ENCODE measurements at places on chromosomes 4 and X.

DNA sequence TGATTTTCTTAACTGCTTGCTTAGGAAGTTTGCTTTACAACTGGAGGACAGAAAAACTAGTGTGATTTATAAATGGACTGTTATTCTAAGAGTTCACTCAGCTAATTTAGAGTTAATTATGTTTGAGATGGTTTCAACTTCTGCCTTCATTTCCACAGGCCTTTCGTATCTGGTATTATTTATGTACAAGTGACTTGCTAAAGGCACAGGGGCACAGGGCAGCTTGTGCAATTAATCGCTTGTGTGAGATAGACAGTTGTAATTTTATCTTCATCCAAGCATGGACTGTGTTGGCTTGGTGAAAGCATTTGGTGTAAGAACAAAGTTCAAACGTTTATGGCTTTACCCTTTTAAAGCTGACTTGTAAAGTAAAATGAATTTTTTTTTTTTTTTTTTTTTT, 38.3 kb downstream of the GPAT3 start:
- DNase-seq: no peak

GRCh38 chrX:21438792-21439191, 64.6 kb downstream of the CNKSR2 start:
- no peak for DNase-seq

GRCh38 chr4:178314287-178314686, 872.0 kb upstream of the AGA start:
- DNase-seq: no peak

DNA sequence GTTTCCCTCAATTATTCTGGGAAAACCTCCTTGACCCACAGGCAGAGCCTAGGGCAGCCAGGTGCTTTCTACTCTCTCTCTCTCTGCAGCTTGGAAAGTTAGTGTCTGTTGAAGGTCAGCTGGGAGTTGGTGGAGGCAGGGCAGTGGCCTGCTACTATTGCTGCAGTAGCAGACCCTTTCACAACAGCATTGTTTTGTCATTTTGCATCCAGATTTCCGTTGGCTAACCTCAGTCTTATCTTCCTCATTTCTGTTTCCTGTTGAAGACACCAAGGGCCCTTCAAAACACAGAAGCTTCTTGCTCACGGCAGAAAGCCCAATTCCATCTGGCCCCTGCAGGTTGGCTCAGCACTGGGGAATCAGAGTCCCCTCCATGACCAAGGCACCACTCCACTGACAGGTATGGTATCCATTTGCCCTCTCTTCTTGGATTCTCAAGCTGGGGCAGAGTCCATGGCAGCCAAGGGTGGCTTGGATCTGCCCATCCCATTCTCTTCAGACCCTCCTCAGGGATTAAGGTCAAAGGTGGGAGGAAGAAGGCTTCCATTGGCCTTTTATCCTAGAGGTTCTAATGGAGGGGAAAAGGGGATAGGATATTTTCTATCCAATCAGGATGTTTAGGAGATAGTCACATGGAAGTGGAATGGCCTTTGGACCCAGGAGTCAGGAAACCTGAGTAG, 24.6 kb downstream of the VSIG4 start:
- no peak for DNase-seq

DNA sequence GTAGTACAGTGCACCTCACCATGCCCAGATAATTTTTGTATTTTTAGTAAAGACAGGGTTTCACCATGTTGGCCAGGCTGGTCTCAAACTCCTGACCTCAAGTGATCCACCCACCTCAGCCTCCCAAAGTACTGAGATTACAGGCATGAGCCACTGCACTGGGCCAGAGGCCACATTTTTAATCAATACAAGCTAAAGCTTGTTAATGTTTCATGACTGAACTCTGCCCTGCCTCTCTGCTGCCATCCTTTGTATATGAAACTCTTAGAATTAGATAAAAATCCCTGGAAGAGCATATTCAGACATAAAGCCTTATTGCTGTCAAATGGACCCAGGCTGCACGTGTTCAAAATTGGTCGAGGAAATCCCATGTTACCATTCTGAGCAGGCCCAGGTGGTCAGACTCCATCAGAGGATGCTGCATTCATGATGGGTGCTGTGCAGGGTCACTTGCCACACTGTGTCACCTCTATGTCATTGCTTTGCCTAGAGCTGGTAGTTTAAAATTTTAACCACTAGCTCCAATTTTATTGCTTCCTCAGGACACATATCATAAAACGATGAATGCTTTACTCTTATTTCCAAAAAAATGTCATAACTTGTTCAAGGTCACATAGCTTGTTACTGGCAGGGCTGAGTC, 45.2 kb downstream of the LNX1 start:
- no peak for DNase-seq

DNA sequence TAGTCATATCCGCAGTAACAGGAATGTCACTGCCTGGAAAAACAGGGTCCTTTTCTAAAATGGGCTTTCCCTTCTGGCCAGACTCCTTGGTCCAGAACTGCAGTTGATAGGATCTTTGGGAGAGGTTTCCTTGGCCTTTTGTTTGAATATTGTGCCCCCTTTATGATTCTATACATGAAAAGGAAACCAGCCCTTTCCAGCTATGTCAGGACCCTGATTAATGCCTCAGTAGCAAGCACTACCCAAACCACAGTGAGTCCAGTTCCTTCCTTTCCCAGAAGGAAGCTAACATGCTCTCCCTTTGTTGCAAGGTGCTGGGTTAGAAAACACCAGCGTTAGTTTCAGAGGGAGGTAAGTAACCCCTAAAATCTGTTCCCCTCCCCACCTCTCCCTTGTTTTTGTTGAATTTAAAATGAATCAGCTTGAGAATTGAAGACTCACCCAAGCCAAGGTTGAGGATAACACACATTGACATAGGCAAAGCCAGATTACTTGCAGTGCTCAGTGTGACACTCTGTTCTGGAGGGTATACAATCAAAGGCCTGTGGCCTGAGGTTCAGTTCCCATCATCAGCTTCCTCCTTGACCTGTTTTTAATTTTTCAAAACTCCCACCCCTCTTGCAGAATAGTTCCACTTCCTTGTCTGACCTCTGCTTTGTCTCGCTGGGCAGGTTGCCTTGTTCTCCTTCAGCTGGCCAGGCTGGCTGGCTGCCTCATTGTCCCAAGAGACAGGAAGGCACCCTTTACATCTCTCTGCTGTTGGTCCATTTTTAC, 87.6 kb upstream of the PLAC1 start:
- DNase-seq: no peak

DNA sequence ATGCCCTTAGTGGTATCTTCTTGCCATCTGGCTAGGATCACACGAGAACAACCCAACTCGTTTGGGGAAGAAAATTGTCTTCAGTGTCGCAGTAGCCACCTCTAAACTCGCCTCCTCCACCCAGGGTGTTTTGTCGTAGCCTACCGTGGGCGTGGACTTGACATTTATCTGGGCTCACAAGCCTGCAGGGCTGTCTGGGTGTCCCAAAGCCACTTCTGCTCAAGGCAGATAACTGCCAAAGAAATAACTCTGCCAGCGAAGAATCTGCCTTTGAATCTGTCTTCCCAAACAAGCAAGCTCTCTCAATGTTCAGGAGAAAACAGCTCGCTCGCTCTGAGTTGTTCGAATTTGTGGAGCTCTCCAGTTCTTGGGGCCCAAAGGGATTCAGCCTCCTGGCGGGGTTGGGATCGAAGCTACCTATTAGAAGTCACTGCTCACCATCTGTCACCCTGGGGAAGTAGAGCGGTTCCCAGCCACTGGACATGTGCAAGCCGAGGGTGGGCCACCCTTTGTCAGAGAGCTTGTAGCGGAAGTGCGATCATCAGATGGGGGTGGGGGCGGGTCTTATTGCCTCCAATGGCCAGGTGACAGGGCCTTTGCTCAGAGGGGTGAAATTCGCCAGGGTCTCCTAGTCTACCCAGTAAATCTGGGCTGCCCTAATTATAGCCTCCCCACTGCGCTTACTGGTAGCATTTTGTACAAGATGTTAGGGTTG, 14.8 kb downstream of the BLOC1S4 start:
- no peak for DNase-seq

DNA sequence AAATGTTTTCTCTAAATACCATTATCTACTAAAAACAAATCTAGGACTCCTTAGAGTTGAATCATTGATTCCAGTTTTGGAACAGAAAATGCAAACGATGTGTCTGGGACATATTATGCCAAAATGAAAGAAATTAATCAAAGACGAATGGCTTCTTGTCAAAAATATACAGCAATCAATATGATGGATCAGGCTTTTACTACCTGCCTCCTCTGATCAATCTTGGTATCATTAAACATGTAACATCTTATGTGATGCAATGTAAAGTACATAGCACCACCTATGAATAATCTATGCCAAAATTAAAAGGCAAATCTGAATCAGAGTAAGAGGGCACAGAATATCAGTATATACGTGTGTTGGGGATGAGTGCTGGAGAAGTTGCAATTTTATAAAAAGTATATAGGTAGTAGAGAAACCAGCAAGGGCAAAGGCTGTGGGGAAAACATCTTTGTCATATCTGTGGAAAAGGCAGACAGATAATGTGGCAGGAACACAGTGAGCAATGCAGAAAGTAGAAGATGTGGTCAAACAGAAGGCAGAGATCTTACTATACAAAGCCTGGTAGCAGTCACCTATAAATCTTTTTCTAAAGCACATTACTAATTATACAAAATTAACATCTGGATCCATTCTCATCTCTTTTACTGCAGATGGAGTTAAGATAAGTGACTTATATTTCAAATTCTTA, 152.7 kb downstream of the ANTXR2 start:
- DNase-seq: no peak

DNA sequence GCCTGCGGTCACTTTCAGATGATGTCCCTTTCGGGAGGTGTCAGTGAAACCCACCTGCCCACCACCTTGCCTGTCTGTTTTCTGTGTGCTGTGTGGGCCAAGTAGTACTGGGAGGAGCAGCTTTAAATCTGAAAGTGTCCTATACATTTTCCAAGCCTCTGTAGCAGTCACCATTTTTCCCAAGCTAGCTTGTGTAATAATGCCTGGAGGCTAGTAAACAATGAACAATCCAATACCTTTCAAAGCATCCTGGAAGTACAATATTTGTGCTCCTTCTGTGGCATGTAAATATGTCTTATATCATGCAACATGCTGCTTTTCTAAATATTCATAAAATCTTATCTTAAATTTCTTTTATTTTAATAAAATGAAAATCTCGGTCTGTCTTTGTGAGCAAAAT, 111.6 kb upstream of the C1GALT1C1 start:
- no peak for DNase-seq

DNA sequence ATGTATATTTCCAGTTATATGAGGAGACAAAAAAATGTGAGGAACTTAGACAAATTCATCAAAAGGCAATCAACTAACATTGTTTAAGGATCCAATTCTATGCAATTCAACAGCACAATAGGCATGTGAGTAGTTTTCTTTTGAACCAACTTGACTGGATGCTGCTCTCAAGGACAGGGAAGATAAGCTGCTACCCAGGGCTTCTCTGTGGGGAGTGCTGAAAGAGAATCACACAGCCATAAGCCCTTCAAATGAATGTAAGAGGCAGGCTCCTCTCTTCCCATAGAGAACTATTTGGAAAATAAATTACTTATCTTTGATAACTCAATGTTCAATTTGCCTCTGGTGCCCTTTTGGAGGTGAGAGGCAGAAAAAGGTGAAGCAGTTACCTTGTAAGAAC, 1413.6 kb downstream of the PCDH7 start:
- DNase-seq: no peak

- DNase-seq: no peak
Measured at GRCh38 chr4:181820553-181820952, 422.6 kb upstream of the TENM3 start.

DNA sequence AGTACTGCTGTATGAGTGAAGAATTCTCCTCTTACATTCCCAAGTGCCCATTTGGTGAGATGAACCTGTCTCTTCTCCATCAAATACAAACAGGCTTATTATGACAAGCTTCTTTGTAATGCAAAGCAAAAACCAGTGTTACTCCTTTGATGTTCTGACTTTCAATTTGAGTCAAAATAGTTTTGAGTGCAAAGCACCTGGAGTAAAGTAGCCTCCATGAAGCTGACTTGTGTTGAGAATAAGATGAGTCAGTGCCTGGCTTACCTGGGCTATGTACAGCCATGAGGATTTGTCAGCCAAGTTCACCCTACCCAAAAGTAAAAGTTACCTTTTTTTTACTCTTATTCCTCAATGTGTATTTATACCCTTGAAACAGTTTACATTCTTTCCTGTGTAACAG, 132.5 kb upstream of the FMR1 start:
- DNase-seq: no peak

- no peak for DNase-seq
Measured at GRCh38 chrX:10099411-10099810, 57.4 kb upstream of the CLCN4 start.

GRCh38 chrX:71578253-71579135, at the start of gene GCNA:
TSS of gene GCNA (plus strand) at chrX:71578437. CDS start at chrX:71580822, 2,385 bp downstream.
- DNase-seq: no peak

- no peak for DNase-seq
Measured at GRCh38 chr4:56156141-56156540, 207.4 kb downstream of the CEP135 start.

GRCh38 chr4:33577791-33578190, 2666.5 kb downstream of the ARAP2 start:
- DNase-seq: peak; percentile 46

DNA sequence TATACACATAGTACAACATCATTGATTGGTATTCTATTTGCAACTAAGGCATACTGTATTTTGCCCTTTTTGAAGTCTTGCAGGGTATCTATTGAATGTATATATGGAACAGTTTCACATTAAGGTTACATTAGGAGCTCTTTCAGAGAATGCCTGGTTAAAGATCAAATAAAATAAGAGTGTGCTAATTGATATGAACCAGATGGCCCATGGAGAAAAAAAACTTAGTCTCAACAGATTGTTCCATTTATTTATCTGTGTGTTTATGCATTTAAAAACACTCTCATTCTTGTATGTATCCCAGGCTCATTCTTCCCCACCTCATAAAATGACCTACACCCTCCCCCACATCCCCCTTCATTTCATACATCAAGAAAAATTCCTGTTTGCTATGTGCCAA, 35.2 kb upstream of the GRIA2 start:
- DNase-seq: no peak

- no peak for DNase-seq
Measured at GRCh38 chrX:77436682-77437081, 10.5 kb upstream of the FGF16 start.

GRCh38 chrX:53284684-53285447, 3.5 kb upstream of the IQSEC2 start:
- DNase-seq: peak; percentile 15

- no peak for DNase-seq
Measured at GRCh38 chrX:96978906-96979305, 95.2 kb downstream of the RPA4 start.

DNA sequence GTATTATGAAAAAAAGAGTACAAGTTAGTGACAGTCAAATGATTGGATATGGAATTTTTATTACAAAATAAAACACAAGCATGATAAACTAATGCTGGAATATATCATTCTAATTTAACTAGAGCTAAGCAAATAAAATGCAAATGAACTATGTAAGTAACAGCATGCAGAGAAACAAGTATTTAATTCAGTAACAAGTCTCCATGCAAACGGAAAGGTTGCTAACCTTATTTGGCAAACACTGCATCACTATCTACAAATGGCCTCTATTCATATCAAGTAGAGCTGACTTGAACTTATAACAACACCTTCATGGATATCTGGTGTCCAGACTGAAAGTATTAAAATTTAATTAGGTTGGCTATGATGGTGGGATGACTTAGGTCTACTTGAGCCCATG, 15.4 kb downstream of the PPM1K start:
- DNase-seq: no peak
